MCF 10A (cell line): ENCODE measurements at places on chromosomes 2 and 18.

- peak overlapping the region; percentile 77 for H3K27ac ChIP-seq
- peak overlapping the region; percentile 42 for H3K4me3 ChIP-seq
- H3K4me1 ChIP-seq, result no peaks in the 10 kb centered on the region
- no peaks in the 10 kb centered on the region for H3K36me3 ChIP-seq
Observed at GRCh38 chr18:72160510-72161445, 383.4 kb downstream of the CBLN2 start.

DNA sequence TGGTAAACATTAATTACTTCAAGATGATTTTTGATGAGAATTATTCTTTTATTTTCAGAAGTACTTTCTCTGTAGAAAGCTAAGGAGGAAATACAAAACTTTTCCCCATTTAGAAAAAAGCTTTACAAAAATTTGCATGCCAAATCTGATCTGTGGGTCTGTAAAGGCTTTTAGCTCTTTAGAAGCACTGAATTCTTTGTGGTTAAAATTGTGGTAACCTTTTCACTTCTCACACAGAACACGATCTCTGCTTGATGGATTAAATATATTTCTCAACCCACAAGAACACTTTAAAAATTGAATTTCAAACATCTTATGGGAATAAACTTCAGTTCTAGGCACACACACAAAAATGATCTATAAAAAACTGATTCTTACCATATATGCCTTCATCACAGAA, 63.7 kb downstream of the VIL1 start:
- no peaks in the 10 kb centered on the region for H3K4me1 ChIP-seq
- no peak overlapping the region for H3K4me3 ChIP-seq
- no peak for DNase-seq
- peaks cover 59% of the 10 kb centered on the region for H3K36me3 ChIP-seq
- no peak overlapping the region for H3K27ac ChIP-seq

DNA sequence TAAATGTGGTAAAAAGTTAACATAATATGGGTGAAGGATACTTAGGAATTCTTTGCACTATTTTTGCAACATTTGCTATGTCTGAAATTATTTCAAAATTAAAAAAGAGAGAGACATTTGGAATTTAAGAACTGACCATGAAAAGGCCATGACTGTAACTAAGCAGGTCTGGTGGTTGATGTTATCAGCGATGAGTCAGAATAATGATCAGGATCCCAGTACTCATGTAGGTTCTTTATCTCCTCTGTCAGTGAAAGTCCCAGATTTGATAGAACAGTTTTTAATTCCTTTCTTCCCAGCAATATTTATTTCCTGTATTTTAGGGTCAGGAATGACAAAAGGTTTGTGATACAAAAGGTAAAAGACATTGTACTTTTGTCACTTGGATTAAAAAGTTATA, 242.4 kb upstream of the ZNF521 start:
- H3K27ac ChIP-seq, result no peak overlapping the region
- no peaks in the 10 kb centered on the region for H3K4me1 ChIP-seq
- no peaks in the 10 kb centered on the region for H3K36me3 ChIP-seq
- DNase-seq, result no peak
- no peak overlapping the region for H3K4me3 ChIP-seq
- no peaks in the 10 kb centered on the region for H3K27me3 ChIP-seq

DNA sequence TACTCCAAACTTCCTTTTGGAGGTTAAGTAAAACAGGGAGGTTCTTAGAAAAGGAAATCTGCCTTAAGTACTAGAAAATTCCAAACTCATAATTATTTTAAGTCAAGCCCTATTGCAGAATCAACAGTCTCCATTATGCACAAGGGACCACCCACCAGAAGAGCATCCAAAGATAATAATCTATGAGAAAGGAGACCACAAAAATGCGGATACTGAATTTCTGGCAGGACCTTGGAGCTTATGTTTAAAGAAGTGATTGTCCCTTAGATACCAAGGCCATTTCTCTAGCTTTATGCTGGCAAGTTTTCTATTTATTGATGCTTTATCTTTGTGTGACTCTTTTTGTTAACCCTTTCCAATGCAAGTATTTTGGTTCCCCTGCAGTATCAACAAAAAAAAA, 404.0 kb upstream of the MMADHC start:
- no peaks in the 10 kb centered on the region for H3K36me3 ChIP-seq
- DNase-seq, result peak; percentile 8
- no peak overlapping the region for H3K4me3 ChIP-seq
- no peak overlapping the region for H3K27ac ChIP-seq
- peaks cover 31% of the 10 kb centered on the region for H3K4me1 ChIP-seq
- H3K27me3 ChIP-seq, result no peaks in the 10 kb centered on the region

DNA sequence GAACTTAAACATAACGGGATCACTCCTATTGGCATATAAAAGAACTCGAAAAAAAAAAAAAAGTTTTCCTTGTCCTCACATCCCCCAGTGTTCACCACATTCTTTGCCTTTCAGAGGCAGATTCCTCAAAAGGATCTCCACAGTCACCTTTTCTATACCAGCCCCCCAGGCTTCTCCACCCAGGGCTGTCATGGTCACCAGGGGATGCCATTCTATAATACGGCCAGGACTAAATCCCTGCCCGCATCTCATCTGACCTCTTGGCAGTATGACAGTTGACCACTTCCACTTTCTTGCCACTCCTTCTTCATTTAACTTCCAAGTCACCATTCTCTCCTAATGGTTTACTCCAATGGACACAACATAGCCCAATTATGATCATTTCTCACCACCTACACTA, 29.3 kb downstream of the SOS1 start:
- DNase-seq, result no peak
- no peak overlapping the region for H3K4me3 ChIP-seq
- H3K36me3 ChIP-seq, result no peaks in the 10 kb centered on the region
- no peak overlapping the region for H3K27ac ChIP-seq
- H3K4me1 ChIP-seq, result peaks cover 21% of the 10 kb centered on the region
- no peaks in the 10 kb centered on the region for H3K27me3 ChIP-seq

- no peak overlapping the region for H3K4me3 ChIP-seq
- no peaks in the 10 kb centered on the region for H3K27me3 ChIP-seq
- no peak overlapping the region for H3K27ac ChIP-seq
- H3K4me1 ChIP-seq, result no peaks in the 10 kb centered on the region
- H3K36me3 ChIP-seq, result no peaks in the 10 kb centered on the region
- peak; percentile 59 for DNase-seq
Observed at GRCh38 chr2:136582628-136583205, 182.6 kb upstream of the THSD7B start.

- H3K27ac ChIP-seq, result no peak overlapping the region
- H3K27me3 ChIP-seq, result peaks cover 16% of the 10 kb centered on the region
- H3K4me3 ChIP-seq, result no peak overlapping the region
- H3K36me3 ChIP-seq, result no peaks in the 10 kb centered on the region
- no peak for DNase-seq
Observed at GRCh38 chr2:86314125-86314524, 23.3 kb downstream of the REEP1 start.

GRCh38 chr18:36354989-36355388, 57.5 kb downstream of the FHOD3 start:
- H3K27ac ChIP-seq, result peak overlapping the region; percentile 63
- DNase-seq, result peak; percentile 59
- no peak overlapping the region for H3K4me3 ChIP-seq
- no peaks in the 10 kb centered on the region for H3K27me3 ChIP-seq
- H3K36me3 ChIP-seq, result peaks cover 12% of the 10 kb centered on the region

DNA sequence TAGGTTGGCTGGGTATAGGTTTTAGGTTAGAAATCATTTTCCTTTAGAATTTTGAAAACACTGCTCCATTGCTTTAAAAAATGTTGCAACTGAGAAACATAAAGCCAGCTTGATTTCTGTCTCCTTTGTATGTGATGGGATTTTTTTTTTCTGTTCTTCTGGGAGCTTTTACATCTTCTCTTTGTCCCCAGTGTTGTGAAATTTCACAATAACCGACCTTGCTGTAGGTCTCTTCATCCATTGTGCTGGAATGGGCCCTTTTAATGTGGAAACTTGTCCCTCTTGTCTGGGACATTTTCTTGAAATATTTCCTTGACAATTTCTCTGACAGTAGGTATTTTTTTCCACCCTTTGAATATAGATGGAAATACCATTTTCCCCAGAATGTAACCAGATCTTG, 44.0 kb upstream of the LAPTM4A start:
- no peak for DNase-seq
- no peaks in the 10 kb centered on the region for H3K27me3 ChIP-seq
- H3K36me3 ChIP-seq, result no peaks in the 10 kb centered on the region
- H3K4me3 ChIP-seq, result no peak overlapping the region

DNA sequence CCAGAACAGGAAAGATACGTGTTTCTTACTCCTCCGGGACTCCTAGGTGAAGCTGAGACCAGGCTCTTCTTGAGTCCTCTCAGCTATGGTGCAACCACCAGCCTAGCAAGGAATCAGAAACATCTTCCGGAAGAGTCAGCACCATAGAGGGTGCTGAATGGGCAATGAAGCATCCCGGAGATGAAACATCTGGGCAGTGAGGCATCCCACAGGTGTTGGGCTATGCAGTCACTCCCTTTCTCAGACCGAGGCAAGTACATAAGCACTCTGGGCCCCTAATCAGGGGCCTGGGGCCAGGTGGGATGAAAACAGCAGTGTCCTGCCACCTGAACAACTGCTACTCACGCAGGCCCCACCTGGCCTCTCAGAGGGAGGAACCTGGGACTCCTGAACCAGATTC, 1.4 kb upstream of the CAPN10 start:
- H3K27me3 ChIP-seq, result no peaks in the 10 kb centered on the region
- peaks cover 9% of the 10 kb centered on the region for H3K36me3 ChIP-seq
- H3K4me1 ChIP-seq, result peaks cover 44% of the 10 kb centered on the region
- DNase-seq, result no peak
- no peak overlapping the region for H3K27ac ChIP-seq

DNA sequence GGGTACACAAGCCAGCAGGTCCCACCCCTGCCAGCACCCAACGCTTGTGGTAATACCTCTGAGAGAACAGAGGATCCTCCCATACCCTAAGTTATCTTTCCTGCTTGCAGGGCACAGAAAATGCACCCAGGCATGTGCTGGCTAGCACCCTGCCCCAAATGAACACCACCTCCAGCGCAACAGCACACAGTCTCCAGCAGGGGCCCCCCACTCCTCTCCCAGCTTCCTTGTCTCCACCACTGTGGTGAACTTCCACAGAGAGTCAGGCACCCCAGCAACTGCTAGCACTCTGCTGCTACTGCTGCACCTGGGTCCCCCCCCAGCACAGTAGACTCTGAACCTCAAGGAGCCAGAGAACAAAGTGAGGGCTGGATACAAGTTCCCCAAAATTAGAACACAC, 216.8 kb upstream of the CNTNAP5 start:
- H3K4me3 ChIP-seq, result no peak overlapping the region
- no peaks in the 10 kb centered on the region for H3K27me3 ChIP-seq
- no peak overlapping the region for H3K27ac ChIP-seq
- no peaks in the 10 kb centered on the region for H3K4me1 ChIP-seq

- no peaks in the 10 kb centered on the region for H3K36me3 ChIP-seq
- peak; percentile 22 for DNase-seq
- H3K27me3 ChIP-seq, result no peaks in the 10 kb centered on the region
- H3K4me3 ChIP-seq, result no peak overlapping the region
Observed at GRCh38 chr2:216792222-216793021, 67.4 kb downstream of the TNP1 start.
